ENCODE measurements at places on chromosomes 12 and 14.
A peak's percentile ranks its signal among the peaks of the same experiment; 100 is the strongest.

DNA sequence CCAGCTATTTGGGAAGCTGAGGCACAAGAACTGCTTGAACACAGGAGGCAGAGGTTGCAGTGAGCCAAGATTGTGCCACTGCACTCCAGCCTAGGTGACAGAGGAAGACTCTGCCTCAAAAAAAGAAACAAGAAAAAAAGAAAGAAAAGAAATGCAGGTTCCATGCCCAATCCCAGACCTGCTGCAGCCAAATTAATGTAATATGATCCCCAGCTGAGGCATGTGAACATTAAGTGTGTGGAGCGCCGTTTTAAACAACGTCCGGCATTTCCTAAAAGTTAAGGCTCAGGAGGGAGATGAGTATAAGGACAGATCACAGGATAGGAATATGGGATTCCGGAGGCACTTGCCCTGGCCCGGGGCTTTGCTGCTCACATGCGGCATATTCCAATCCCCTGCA lies 162.9 kb downstream of the KSR2 start:
- DNase-seq, result no peak

- peak; percentile 35 for DNase-seq
Observed at GRCh38 chr12:57190037-57190436, 26.6 kb upstream of the NXPH4 start.

- no peak for DNase-seq
Observed at GRCh38 chr14:64709126-64709525, 4.9 kb downstream of the PLEKHG3 start.

- peak; percentile 26 for DNase-seq
Observed at GRCh38 chr12:6494968-6495367, 1.1 kb downstream of the NCAPD2 start.

DNA sequence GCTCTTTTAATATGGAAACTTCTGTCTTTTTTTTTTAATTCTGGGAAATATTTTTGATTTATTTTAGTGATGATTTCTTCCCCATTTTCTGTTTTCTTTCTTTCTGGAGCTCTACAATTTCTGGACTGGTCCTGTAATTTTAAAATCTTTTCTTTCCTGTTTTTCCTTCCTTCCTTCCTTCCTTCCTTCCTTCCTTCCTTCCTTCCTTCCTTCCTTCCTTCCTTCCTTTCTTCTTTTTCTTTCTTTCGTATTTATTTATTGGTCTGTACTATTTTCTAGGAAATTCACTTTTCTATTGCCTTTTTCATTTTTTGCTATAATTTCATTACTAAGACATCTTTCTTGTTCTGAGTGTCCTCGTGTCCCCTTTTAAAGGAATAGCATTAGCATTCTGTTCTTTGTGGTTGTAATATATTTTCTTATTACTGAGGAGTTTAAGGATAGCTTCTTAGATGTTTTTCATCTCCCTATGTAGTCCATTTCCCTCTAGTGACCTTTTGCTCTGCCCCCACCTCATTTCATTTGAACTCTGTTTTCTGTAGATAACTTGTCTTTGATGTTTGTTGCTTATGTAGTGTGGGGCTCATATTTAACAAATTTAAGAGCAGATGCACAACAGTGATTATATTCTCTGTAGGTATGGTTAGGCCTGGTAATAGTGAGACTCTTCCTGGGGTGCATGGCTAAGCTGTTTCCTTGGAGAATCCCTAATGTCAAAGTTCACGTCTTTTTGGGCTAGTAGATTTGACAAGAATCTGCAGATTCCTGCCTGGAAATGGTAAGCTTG lies 38.0 kb downstream of the TBC1D15 start:
- DNase-seq, result peak; percentile 7

Data from hematopoietic multipotent progenitor cell treated with erythropoietin and hydrocortisone succinate and interleukin-3 and kit ligand, for 6 days (in vitro differentiated cells).